Right ventricle myocardium inferior (tissue), 1 donor: ENCODE measurements at places on chromosomes 13 and 19. TPM values are rescaled to one million over a fixed set of nuclear protein-coding genes. Genes with fewer than 3 reads are reported as not detected.

DNA sequence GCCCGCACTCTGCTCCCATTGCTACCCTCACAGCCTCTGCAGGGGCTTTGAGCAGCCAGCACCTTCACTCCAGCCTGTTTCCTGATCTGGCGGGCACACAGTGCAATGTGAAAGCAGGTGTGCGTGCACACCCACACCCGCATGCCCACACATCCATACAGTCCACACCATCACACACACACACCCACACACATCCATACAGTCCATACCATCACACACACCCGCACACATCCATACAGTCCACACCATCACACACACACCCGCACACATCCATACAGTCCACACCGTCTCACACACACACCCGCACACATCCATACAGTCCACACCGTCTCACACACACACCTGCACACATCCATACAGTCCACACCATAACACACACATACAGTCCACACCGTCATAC is 28.0 kb downstream of the PIAS4 start:
- no peak for DNase-seq

- DNase-seq: no peak
Observed at GRCh38 chr13:110232756-110233155, 74.2 kb downstream of the COL4A1 start.

GRCh38 chr19:31041461-31041860 is 307.8 kb downstream of the TSHZ3 start:
- DNase-seq: no peak

- no peak for DNase-seq
Observed at GRCh38 chr19:54407780-54408179, 7.5 kb upstream of the TTYH1 start.

GRCh38 chr19:7421941-7422744 is 66.7 kb downstream of the PEX11G start:
- DNase-seq: no peak

DNA sequence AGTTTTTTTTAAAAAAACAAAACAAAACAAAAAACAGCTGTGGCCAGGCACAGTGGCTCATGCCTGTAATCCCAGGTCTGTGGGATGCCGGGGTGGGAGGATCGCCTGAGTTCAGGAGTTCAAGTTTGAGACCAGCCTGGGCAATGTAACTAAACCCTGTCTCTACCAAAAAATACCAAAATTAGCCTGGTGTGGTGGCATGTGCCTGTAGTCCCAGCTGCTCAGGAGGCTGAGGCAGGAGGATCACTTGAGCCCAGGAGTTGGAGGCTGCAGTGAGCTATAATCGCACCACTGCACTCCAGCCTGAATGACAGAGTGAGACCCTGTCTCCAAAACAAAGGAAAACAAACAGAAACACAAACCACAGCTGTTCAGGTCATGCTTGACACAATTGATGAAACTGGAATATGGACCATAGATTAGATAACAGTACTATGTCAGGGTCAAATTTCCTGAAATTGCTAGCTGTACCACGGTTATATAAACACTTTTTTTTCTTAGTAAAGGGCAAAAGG is 6.9 kb upstream of the ANGPTL4 start:
- no peak for DNase-seq

DNA sequence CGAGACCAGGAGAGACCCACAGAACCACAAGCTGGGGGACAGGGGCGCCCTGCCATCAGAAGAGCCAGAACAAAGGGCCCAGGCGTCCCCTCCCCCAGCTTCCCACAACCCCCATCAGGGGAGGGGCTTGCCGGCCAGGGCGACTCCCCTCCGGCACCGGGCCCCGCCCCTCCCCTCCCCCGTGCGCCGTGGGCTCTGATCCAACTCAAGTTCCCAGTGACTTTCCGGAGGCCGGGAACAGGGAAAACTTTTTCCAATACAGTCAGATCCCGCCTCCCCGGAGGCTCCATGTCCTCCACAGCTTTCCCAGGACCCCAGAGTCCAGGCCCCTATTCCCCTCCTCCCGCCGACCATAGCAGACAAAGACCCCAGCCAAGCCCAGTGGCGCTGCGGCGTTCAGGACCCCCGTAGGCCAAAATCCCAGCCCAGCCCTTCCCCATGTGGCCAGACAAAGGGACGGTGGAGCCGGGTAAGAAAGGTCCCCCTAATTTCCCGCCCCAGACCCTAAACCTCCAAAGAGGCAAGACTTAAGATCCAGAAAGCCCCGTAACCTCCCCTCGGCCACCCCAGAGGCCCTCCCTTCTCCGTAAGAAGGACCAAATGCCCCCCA is 673 bp downstream of the TEAD2 start:
- DNase-seq: peak; percentile 81

- no peak for DNase-seq
Observed at GRCh38 chr13:36752673-36753072, 66.3 kb upstream of the RFXAP start.

DNA sequence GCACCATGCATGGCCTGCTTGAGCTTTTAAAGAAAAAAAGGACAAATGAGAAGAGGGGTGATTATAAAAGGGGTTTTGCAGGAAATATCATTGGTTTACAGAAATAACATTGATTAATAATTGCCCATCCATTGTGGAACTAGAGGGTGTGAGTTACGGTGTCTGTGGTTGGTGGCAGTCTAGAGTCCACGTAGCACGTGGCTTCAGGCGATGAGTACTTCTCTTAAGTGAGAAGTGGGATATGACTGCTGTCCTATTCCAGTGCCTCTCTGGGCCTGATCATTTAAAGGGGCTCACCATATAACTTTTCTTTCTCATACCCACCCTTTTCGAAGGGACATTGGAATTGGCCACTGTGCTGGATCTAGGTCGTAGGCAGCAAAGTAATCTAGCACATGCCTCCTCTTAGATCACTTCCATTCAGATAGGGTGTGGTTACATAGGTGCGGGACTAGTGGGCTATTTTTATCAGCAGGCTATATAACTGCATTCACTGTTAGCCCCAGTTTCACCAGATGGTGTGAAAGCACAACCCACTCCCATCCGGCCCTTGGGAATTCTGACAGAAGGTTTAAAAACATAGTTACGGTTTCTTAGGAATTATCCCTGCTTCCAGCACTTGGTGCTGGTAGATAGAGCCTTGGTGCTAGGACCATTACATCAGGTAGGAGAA is 19.9 kb downstream of the PPP5C start:
- DNase-seq: no peak

DNA sequence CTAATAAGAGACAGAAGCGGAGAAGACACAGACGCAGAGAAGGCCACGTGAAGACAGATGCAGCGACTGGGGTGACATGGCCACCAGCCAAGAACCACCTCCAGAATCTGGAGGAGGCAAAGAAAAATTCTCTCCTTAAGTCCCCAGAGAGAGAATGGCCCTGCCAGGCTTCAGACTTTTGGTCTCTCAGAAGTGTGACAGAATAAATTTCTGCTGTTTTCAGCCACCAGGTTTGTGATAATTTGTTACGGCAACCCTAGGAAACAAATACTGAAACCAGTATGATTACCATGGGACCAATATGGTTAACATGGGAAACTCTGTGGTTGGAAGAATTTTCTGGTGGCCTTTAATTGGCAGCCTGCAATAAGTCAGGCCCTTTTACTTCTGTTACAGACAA is 63.9 kb upstream of the DOCK9 start:
- no peak for DNase-seq

DNA sequence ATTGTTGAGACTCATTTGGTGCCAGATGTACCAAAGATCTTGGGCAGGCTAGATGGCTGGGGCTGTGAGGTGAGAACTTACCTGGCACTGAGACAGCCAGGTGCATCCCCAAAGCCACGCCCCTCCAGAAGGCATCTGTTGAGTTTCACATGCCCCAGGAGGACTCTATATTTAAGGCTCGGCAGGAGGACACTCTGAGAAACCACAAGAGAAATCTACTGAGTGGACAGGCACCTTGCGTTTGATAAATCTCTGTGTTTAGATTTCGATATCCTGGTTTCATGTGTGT is 197.9 kb upstream of the ZNF536 start:
- no peak for DNase-seq

DNA sequence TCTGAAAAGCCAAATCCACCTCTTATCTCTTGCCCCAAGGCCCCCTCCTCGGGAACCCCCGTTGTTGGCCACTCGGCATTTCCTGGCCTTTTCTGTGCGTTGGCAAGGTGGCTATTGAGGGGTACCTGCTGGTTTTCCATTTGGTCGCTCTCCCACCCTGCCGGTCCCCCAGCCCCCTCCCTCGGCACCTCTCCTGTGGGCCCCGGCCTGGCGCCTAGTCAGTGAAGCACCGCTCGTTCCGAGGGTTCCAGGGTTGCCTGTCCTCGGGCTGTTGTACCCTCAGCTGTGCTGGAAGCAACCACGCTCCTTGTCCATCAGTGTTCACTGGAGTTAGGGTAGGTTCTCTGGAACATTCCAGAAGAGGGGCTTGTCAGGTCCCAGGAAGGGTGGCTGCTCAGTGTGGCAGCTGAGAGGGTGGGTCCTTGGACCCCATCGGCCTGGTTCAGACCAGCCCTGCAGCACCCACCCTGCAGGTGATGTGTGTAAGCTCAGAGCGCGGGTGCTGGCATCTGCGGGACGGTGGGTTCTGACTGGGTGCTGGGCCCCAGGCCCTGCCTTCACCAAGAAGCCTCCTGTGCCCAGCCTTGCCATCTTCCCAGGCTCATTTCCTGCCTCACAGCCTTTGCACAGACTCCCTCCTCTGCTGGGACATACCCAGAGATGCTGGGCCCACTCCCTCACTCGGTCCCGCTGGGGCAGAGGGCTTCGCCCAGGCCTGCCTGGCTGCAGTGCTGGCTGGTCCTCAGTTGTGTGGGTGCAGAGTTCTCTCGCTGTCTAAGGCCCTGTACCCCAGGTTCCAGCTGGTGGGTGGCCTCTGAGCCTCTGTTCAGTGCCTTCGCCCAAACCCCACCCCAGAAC is 21.3 kb downstream of the NKPD1 start:
- DNase-seq: no peak

DNA sequence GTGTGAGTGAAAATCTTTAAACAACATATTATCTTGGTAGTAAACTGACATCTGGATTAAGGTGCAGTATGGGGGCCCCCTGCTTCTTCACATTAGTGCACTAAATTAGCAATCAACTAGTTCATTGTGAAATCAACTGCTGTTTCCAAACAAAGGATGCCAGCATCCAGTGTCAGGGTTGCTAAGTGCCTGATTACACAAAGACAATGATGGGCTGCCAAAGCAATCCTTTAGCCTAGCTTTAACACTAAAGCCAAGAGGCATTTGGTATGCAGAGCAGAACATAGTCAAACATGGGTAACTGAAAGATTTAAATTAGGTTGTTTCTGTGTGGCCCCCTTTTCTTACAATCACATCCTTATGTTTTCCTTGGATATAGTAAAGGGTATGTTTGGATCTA is 543.1 kb upstream of the SLITRK5 start:
- DNase-seq: no peak

- DNase-seq: no peak
Observed at GRCh38 chr13:47409778-47410177, 512.9 kb upstream of the HTR2A start.

DNA sequence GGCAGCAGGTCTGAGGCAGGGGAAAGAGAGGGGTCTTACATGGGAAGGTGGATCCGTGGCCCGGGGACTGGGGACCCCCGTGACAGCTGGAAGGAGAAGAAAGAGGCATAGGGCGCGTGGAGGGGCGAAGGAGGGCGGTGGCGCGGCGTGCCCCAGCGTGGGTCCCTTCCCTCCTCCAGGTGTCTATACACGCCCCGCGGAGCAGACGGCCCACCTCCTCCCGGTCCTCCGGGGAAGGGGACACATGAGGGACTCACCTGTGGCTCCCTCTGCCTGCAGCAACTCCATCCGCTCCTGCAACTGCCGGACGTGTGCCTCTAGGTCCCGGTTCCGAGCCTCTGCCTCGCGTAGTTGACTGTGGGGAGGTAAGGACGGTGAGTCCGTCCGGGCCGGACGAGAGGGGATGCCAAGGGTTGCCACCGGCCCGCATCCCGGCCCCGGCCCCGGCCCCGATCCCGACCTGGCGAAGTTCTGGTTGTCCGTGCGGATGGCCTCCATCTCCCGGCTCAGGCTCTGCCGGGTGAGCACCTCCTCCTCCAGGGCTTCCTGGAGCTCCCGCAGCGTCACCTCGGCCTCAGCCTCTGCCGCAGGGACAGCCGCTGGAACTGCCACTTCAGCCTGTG is 2.4 kb upstream of the SIX5 start:
- no peak for DNase-seq

DNA sequence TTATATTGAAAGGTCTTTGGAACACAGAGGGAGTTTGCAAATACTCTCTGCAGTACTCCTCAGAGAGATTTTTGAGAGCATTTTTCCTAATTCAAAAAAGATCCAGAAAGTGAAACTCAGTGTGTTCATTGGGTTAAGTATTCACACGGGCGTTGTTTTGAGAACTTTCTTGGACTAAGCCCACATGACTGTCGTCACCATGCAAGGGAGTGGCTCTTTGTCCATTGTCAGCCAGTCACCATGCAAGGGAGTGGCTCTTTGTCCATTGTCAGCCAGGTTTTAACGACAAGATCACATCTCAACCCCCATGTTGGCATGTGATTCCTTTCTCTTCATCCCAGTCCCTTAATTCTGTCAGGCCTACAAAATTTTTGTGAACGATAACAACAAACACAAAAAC is 81.2 kb upstream of the STK24 start:
- DNase-seq: no peak

GRCh38 chr19:40416918-40417642 is 3.9 kb upstream of the PRX start:
- DNase-seq: peak; percentile 86

- peak; percentile 84 for DNase-seq
Observed at GRCh38 chr13:113448545-113448884, 4.8 kb downstream of the ADPRHL1 start.

DNA sequence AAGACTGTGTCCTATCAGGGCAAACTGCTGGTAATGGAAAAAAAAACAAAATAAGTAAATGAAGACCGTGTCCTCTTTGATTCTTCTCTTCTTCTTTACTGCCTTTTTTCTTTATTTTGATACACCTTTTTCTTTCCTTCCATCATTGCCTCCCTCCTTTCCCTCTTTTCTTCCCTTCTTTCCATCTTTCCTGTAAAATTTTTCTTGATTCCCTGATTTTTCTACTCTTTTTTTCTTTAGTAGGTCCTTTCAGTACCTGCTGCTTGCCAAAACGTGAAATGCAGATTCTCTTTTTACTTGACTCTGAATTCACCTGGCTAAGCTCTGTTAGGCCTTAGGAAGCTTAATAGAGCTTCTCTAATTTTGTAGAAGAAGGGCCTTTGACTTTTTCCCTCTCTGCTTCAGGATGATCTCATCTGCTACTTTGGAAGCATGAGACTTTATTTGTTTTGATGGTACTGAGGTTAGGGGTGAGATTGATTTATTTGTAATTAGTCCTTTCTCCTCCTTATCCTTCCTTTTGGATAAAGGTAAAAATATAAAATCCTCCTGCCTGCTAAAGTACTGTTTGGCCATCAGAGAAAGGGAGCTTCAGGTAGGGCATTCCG is 19.2 kb downstream of the LSM14A start:
- no peak for DNase-seq

- DNase-seq: no peak
Observed at GRCh38 chr19:43555185-43555770, 20.0 kb downstream of the XRCC1 start.

Gene PIAS4
- 16.1 TPM for total RNA-seq

Gene TMEM38A
- 42.7 TPM for total RNA-seq

Gene MAMSTR
- 4.2 TPM for total RNA-seq

Gene LILRB3
- 4.0 TPM for total RNA-seq

Gene RFC3
- 5.0 TPM for total RNA-seq

Gene ZNF324
- 4.3 TPM for total RNA-seq

Gene RNASEH2A
- total RNA-seq: 6.3 TPM

Gene FLT3
- not detected for total RNA-seq

Gene TGDS
- total RNA-seq: 5.2 TPM

Gene FBL
- 64.8 TPM for total RNA-seq

Gene FPR1
- 5.3 TPM for total RNA-seq

Gene CEP89
- 7.8 TPM for total RNA-seq

Gene CEACAM6
- not detected for total RNA-seq

Gene NKG7
- total RNA-seq: 3.5 TPM
